Left forelimb (tissue), 1 donor: ENCODE measurements at places on chromosomes 5 and 9.

DNA sequence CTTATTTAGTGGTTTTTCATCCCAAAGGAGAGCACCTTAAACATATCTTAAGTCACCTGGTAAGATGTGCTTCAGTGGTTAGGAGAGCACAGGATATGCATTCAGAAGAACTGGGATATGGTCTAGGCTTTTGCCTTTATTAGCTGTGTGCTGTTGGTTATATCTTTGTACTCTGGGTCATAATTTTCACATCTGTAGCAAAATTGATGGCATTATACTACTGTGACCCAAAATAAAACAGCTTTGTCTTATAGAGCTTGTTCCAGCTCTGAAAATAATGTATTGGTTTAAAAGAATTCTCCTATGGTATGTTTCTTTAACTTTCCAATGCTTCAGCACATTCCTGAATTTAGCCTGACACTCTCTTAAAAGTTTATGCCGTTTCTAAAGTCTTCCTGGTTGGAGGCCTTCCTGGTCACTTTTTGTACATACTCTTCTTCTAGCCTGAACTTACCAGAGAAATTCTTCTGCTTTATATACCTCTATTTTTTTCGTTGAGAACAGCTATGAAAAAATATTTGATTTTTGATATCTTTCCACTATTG, 337.1 kb upstream of the MPDZ start:
- no peak for DNase-seq

DNA sequence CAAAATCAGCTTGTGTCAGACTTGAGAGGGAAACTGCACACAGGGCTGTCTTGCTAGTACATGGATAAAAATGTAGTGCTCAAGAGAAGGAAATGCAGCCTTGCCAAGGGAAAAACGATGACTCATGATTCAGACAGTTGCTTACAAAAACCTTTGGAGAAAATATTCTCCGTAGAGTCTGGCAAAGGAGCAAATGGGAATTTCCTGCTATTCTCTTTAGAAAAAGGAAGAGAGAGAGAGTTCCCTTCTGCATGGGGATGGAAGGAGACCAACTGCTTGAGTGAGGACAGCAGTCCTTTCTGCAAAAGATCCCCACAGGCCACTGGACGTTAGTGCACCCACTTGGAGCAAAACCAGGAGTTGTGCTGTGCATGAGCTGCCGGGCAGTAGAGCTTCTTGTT, 7.6 kb downstream of the IFNB1 start:
- no peak for DNase-seq

DNA sequence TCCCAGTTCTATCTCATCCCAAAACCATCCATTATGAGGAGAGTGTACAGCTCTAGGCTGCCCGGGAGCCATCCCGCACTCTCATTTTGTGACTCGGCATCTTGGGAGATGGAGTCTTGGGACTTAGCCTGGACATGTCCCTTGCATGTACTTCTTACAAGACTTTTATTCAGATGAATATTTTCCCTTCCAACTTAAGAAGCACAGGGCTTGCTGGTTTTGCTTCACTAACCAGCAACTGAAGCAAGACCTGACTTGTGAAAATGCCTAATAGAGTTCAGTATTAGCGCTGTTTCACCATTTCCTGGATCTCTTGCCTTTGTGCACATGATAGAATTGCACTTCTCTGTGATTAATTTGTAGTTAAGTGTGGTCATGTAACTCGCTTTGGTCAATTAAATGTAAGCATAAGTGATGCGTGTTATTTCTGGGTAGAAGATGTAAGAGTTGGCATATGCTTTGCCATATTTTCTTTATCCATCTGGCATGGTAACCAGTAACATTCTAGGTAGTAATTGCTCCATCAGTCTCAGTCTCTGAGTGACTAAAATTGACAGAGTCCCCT, 55.8 kb downstream of the PDCD1LG2 start:
- DNase-seq = no peak

- DNase-seq = no peak
Measured at GRCh38 chr9:73219985-73220626, 68.4 kb downstream of the ANXA1 start.

GRCh38 chr9:8655071-8655470, 855.5 kb upstream of the DMAC1 start:
- DNase-seq = no peak

- DNase-seq = no peak
Measured at GRCh38 chr9:69940674-69941073, 103.0 kb upstream of the MAMDC2 start.

- no peak for DNase-seq
Measured at GRCh38 chr5:110753600-110753999, 14.8 kb downstream of the SLC25A46 start.

DNA sequence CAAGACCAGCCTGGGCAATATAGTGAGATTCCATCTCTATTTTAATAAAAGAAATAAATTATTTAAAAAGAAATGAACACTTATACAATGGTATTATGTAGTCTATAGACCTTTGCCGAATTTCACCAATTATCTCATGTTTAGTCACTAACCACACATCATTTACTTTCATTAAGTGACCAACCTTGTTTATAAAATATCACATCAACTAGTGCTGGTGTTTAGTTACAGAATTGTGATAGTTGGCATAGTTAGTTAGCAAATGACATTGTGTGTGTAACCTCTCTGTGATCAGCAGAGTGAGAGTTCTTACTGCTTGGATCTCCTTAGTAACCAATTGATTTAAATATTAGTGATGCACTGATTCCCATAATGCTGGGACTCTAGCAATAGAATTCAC, 71.8 kb downstream of the PRR16 start:
- DNase-seq = no peak

DNA sequence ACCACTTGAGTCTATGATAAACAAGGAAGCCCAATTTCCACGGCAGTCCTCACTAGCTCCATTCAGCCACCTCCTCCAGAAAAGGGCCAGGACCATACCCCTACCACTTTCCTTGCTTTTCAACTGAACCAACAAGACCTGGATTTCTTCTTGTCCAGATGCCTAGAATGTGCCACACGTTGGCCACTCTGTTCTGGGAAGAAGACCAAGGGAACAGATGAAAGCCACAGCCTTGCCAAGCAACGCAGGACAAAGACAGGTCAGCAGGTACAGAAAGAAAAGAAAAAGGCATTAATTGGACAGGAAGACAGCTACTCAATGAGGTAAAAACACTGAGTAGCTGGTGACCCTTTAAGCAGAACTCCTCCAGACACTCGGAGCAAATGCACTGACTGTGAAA, 2.2 kb downstream of the CCNJL start:
- DNase-seq = peak; percentile 45

DNA sequence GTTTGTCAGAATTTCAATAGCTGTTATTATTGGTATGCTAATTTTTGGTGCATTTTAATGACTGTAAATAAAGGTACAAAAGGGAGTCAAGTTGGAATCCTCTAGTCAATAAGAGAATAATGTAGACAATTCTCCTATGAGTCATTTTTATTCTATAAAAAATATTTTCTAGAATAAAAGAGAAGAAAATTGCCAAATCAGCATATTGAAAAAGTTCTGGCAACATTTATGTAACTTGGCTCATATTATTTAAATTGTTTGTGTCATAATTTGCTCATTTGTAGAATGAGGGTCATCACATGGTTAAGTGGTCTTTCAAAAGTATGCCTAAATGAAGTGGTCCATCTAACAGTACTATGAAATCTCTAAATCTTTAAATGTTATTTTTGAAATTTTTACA, 1719.8 kb upstream of the WWC1 start:
- no peak for DNase-seq

GRCh38 chr5:73728493-73729273, 102.7 kb downstream of the ARHGEF28 start:
- no peak for DNase-seq

DNA sequence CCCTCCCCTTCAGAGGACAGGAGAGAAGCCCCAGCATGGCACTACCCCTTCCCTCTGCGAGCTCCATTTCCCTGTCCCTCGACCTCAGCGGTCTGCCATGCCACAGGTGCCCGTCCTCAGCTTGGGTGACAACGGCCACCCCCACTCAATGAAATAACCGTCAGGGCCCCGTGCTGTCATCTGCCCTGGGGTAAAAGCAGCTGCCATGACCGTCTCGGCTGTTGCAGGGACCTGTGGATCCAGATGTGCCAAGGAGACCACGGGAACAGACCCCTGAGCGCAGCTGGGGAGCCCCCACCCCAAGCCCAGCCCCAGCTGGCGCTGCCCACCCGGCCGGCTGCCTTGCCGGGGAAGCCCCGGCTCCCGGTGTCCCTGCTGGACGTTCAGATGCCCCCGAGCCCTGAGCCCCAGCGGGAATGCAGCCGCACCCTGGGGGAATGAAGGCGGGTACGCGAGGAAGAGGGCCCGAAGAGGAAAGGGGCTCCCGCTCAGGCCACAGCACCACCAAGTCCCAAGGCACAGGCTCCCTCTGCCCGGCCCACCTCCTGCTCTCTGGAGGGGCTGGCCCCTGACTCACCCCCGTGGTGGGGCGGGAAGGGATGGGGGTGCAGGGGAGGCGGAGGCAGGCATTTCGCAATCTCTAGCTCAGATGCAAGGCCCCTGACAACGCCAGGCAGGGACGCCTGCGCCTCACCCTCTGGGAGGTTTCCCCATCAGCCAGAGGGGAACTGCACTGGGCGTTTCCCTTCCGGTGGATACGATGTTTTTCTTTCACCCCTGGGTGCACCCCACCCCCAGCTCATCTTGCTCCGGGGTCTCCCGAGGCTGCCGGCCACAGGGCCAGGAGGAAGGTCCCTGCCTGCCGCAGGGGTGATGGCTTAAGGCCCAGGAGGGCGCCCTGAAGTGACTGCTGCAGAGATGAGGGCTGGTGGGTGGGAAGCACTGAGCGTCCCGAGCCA, 49.2 kb downstream of the NACC2 start:
- DNase-seq = no peak

DNA sequence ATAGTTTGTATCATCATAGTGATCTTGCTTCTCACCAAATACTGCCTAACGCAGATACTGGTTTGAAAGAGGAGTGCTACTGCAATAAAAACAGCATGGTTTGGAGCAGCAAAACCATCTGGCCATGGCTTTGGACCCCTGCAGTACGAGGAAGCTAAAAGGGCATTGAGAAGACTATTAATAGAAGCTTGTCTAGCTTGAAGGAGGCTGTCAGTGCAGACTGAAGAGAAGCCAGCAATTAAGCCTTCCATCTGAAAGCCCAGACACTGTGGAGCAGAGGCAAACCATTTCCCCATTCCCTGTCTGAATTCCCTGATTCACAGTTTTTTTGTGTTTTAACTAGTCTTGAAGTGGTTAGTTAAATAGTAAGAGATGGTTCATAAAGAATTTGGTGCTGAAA, 281.6 kb downstream of the PTPRD start:
- no peak for DNase-seq

DNA sequence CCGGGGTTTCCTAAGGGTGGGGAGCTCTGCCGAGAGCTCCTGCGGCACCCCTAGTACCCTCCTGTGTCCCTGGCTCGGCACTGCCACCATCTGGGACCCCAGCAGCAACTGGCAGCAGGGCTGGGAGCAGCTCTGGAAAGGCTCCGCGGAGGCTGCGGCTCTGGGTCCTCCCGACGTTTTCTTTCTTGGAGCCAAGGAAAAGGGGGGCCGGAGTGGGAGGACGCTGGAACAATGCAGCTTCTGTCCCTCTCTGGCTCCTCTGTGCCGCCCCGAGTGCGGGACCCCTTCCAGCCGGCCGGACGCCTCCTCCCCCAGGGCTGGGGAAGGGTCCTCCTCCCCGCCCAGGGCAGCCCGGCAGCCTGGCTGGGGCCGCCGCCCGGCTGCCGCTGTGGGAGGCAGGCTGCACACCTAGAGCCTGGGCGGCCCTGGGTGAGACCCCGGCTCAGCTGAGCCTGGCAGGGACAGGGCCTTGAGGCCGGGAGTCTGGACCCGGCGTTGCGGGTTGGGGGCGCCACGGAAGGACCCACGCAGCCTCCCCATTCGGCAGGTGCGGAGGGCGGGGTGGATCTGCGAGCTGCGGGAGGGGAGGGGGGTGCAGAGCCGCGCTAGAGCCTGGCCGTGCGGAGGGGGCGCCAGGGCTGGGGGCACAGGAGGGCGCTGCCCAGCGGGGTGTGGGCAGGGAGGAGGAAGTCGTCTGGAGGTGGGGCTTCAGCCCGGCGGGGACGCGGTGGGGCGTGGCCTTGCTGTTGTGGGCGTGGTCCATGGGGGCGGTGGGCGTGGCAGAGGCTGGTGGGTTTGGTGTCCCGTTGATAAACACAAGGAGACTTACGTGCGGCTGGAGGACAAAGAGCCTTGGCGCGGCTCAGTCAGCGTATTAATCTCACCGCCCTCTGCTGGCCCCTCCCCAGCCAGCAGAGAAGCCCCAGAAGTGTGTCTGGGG, 15.1 kb downstream of the GPSM1 start:
- no peak for DNase-seq

DNA sequence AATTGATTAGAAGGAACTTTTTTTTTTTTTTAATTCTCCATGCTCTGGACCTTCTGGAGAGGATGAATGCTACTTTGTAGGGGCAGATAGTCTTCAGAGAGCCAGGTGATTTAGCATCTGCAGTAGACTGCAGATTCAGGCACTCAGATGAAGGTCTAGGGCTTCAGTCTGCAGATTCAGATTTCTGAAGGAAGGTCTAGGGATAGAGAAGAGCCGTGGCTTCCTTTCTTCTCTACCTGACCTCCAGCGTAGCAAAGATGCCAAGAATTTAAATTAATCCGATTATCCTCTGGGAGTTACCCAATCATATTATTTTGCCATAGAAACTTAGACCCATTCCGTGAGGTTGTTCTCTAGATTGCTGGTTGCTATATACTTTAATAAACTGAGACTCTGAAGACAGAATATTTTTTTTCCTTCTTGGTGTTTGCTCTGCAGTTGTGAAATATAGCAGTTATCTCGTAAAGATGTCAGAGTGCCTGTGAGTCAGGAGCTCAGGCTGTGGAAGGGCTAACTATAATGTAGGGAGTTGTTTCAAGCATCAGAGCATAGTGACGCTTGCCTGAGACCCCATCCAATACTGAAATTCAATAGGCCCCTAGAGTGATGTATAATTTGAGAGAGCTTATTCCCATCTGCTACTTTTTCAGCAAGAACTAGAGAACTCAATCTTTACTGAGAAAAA, 132.7 kb upstream of the SLC12A2 start:
- DNase-seq = no peak

DNA sequence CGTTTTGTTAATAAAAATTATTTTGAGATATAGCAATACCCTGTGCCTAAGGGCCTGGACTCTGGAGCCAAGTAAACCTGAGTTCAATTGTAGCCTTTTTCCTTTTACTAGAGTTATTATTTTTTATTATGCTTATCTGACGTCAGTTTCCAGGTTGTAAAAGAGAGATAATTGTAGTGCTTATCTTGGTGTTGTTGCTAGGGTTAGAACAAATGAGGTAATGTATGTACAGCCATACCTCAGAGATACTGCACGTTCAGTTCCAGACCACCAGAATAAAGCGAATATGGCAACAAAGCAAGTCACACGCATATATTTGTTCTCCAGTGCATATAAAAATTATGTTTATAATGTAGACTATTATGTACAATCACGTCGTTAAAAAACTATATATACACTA, 215.0 kb downstream of the VPS13A start:
- no peak for DNase-seq

DNA sequence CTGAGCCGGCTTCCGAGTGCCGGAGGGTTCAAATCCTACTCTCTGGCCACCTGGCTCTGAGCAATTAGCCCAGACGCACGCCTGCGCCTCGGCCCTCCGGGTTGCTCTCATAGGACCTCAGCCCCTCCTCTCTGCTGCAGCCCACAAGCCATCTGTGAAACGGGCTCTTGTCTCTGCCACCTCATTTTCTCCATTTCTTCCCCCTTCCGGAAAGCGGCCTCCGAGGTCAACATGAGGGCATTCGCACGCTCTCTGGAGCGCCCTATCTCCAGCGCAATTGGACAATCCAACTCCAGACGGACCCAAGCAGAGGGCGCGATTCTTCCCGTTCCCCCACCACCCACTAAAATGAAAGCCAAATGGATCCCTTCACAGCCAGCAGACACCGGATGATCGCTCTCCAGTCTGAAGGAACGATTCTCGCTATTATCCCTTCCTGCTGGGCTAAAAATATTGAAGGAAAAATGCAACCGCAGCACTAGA, 41.5 kb downstream of the VAV2 start:
- DNase-seq = no peak
